ENCODE measurements at places on chromosomes 3 and 15.

DNA sequence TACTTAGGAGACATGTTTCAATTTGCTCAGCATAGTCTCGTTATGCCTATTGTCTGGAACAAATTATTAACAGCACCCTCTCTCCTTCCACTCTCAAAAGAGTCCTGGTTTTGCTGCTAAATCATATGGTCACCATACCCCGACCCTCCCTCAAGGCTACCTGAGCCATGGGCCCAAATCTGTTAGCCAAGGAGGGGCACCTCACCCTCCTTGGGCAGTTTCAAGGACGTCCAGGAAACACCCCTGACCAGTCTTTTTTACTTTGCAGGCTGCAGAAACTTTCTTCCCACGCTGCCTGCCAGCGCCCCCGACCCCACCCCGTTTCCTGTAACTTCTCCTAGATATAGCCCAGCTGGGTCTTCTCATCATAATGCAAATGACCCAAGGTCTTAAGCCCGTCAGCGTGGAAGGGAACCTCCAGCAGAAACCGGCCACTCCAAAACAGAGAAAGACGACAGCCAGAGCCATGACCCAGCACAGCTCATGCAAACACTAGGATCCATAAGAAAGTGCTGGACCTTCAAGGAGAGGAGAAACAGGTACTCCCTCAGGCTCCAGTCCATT is 62.3 kb downstream of the ADCY5 start:
- DNase-seq: no peak

- DNase-seq: no peak
Observed at GRCh38 chr3:151875759-151876158, 2.3 kb downstream of the SUCNR1 start.

- DNase-seq: no peak
Observed at GRCh38 chr15:98611808-98612207, 36.5 kb upstream of the IGF1R start.

GRCh38 chr3:154334973-154335420 is 10.7 kb upstream of the DHX36 start:
- no peak for DNase-seq

DNA sequence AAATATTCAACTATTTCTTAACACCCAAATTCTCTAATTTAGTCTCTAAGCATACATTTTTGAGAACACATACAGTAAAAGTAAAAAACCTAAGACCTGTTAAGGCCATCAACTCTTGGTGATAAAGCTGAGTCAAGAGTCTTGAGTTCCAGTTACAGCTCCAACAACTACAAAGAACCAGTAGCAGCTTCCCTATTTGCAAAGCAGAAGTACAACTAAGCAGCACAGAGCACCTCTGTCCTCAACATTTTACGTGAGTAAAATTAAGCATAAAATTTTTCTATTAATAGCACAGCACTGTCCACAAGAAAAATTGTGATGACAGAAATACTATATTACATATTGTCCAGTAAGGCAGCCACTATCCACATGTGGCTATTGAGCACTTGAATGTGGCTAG is 4.4 kb downstream of the PCOLCE2 start:
- no peak for DNase-seq

GRCh38 chr3:157166115-157166514 is 6.2 kb upstream of the CCNL1 start:
- DNase-seq: no peak

DNA sequence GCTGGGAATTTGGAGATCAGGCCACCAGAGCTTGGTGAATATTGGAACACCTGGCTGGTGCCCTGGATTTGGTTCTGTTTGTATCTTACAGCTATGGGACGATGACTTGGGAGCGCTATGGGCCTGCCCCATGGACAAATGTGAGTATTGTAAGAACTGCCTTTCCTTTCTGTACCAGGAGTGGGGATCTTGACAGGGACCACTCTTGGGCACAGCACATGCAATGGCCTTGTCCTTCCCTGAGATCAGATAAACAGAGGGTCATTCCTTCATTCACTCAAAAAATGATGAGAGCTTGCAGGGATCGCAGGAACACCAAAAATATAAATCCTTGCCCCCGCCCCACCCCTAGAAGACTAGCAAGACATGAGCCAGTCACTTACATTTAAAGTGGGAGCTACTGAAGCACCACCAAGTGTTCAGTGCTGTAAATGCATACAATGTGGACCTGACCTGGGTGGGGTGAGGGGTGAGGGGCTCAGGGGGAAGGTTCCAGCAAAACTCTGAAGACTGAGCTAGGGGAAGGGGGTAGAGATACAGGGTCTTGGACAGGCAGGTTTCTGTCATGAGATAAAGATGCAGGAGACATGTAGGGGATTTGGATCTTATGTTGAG is 2.7 kb upstream of the CRELD1 start:
- DNase-seq: no peak
